ENCODE measurements at places on chromosomes 2 and 18.
A peak's percentile ranks its signal among the peaks of the same experiment; 100 is the strongest.

- peak; percentile 90 for DNase-seq
These were observed 35.8 kb downstream of the ANO7 start for GRCh38 chr2:241224018-241224850.

DNA sequence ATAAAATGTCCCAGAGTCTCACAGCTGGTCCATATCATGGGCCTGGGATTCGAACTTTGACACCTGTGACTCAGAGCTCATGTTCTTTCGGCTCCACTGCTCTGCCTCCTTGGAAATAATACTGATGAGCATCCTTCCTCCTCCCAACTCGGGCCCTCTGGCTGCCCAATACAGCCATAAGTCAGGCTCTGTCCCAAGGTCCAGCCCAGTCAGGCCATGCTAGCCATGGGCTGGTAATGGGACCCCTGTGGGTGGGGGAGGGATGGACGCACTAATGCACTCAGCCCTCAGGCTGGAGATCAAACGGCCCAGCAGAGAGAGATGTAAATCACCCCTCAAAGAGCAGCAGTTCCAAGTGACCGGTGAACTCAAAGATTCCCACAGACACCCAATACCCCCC lies 61.1 kb downstream of the DDX1 start:
- DNase-seq, result no peak

GRCh38 chr2:146370826-146371225 lies 1474.0 kb upstream of the ACVR2A start:
- no peak for DNase-seq

DNA sequence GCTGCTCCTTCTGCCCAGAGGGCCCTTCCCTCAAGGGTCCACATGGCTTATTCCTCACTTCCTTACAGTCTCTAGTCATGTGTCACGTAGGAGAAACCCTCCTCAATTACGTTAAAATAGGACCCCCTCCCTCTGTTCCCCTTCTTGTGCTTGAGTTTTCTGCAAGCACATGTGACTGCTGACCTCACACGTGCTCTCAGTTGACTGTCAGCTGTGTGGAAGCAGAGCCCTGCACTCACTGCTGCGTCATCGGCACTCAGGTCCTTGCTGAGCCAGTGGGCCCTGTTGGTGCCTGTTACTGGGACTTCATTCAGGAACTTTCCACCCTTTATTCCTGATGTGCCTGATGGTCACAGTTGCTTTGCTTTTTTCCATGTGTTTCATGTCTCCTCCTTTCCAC lies 11.1 kb downstream of the ATG16L1 start:
- no peak for DNase-seq

DNA sequence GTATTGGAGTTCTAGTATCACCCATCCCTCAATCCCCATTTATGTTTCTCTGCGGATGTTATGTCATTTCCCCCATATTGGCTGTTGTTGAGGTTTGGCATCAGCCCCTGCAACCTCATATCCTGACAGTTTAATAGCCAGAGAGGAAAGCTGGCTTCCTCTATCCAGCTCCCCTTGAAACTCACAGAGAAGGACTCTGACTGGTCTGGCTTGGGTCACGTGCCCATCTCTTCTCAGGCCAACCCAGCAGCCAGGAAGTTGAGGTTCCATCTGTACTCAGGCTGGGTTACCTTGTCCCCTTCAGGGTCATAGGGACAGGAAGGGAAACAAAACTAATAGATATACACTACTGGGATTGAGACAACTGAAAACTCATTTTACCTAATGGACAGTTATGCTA lies 148.0 kb upstream of the SLC14A2 start:
- DNase-seq, result no peak

DNA sequence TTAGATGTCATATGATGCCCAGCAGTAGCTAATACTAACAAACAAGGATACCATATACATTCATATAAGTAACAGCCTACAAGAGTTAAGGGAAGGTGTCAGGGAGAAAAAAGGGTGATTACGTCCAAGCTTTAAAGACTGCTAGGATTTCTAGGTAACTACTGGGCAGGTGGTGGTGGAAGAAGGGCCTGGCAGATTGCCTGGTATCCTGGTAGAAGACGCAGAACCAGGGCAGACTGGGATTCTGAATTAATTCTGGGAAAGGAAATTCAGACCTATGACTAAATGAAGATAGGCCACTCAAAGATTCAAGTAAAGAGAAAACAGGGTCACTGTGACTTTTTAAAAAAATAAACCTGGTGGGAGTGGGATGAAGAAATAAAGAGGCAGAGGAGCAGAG lies 31.9 kb downstream of the NDUFA10 start:
- no peak for DNase-seq

DNA sequence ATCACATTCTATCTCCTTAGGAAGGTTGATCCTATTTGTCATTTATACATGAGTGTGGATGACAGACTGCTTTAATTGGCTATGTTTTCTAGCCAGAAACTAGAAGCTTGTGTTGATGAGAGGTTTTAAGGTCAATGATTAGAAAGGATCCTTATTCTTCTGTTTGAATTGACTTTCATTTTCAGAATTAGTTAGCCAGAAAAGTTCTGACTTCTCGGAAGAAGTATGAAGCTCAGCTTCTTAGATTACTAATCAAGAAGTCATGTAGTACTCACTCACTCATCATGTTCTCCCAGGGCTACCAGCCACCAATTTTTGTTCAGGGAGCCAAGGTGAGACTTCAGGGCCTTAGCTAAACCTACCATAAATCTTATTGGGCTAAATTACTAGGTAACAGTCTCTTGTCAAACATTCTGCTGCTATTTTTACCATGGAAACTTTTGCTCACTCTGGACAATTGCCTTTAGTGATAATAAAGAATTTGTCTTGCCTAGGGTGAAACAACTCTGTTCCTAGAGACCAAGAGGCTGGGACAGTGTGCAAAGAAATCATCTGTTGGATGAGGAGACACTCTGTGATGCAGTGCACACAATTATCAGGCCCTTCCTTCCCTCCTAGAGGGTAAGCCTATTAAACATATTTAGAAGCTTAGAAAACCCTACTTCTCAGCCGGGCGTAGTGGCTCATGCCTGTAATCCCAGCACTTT lies 111.6 kb upstream of the DNMT3A start:
- no peak for DNase-seq

DNA sequence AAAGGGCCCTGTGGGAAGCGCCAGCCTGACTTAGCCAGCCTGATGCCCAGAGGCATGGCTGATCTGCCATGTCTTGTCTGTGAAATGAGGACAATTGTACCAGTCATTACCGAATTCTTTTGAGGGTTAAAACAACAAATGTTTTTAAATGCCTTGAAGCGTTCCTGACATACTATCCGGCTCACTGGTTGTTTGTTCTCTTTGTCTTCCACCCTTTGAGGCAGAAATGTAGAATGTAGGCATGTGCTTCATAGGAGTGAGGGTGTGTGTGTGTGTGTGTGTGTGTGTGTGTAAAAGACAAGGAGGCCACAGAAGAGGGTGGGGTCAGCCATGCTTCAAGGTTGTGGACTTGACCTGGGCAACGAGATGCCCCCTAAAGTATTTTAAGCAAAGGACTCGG lies 35.5 kb downstream of the TGFBRAP1 start:
- DNase-seq, result no peak

- no peak for DNase-seq
These were observed 239.7 kb upstream of the FBXO11 start for GRCh38 chr2:48145845-48146452.

DNA sequence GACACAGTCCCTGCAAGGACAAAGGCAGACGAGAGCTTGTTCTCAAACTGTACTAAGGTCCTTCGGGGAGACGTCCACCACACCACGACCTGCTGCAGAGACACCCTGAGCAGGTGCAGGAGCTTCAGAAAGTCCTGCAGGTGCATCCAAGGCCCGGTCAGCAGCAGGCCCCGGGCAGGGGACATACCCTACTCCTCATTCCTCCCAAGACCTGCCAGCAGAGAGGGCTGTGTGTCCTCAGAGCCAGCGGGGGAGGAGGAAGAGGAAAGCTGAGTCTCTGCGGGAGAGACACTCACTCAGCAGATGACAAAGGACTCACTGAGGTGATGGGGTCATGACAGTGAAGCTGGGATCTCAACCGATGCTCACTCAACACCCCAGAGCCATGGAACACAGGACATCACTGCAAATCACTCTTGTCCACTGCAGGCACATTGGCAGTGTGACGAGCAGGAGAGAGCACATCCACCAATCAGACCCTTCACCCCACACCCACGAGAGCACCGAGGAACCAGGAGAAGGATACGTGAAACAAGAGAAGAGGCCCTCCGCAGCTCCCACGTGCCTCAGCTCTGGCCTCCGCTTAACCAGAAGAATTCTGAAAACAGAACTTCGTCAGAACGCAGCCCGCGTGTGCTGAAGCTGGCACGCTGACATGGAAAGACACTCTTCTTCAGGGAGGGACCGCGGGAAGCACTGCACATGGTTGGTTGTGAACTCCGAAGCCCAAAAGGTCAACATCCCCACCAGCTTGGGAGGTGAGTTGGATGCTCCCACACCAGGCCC lies 9.3 kb downstream of the HDAC4 start:
- DNase-seq, result no peak

DNA sequence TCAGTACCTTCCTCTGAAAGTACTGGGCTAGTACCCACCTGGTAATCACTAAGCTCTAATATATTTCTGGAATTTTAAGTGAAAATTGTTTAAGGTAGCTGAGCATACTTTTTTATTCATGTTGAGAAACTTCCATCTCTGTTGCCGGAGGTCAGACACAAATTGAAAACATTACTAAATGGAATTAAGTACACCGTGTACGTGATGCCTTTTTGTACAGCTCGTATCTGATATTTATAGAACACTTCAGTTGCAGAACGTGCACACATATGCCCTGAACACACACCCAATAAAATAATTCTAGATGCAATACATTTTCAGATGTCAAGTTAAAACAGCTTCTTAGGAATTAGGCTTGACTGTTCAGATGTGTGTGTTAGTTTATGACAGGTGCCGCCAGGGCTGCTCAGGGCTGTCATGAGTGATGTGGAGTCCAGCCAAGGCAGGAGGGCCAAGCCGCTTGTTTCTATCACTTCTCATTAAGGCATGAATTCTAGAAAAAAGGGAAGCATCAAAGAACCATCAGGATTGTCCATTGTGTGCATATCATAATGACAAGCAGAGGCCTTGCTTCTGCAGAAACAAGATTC lies 80.9 kb upstream of the FOSL2 start:
- DNase-seq, result no peak

GRCh38 chr2:68762665-68763064 lies 28.1 kb downstream of the ARHGAP25 start:
- DNase-seq, result no peak

DNA sequence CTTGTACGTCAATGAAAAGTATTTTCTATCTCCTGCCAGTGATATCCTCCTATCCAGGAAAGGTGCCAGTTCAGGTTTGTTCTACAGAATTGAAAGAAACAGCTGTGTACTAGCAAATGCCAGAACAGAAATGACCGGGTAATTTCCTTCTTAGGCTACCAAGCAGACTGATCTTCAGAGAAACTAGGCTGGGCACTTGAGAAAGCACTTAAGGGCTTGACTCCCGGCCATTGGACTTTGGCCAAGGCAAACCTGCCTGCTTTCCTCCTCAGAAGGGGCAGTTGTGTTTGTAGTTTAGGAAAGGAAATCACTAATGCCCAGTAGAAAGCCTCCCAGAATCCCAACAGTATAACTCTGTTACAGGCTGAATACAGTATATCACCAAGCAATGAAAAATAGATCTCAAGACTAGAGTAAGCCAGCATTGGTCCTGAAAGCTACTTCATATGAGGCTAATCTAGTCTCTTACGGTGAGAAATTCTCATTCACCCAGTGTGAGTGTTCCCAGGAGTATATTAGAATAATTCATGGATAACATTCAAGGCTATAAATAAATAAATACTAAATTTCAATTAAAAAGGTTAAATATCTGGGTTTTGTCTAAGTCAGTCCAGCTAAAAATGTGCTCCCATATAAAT lies 43.0 kb upstream of the COL5A2 start:
- no peak for DNase-seq
